ENCODE measurements at places on chromosomes 3 and 15.

- H3K27ac ChIP-seq: no peak overlapping the region
- H3K4me3 ChIP-seq: no peak overlapping the region
- H3K27me3 ChIP-seq: no peaks in the 10 kb centered on the region
- no peak for DNase-seq
- no peaks in the 10 kb centered on the region for H3K36me3 ChIP-seq
Observed at GRCh38 chr3:22939349-22939748, 263.8 kb upstream of the UBE2E2 start.

GRCh38 chr15:38709196-38709595 is 144.6 kb upstream of the RASGRP1 start:
- H3K36me3 ChIP-seq: no peaks in the 10 kb centered on the region
- H3K27me3 ChIP-seq: peaks cover 11% of the 10 kb centered on the region
- no peak for DNase-seq
- no peak overlapping the region for H3K4me3 ChIP-seq
- no peak overlapping the region for H3K27ac ChIP-seq
- no peaks in the 10 kb centered on the region for H3K4me1 ChIP-seq

- no peaks in the 10 kb centered on the region for H3K27me3 ChIP-seq
- H3K4me1 ChIP-seq: peaks cover 55% of the 10 kb centered on the region
- H3K36me3 ChIP-seq: peaks cover 31% of the 10 kb centered on the region
- DNase-seq: no peak
- H3K4me3 ChIP-seq: no peak overlapping the region
Observed at GRCh38 chr15:77009646-77010311, 14.9 kb downstream of the PSTPIP1 start.

GRCh38 chr3:141153679-141153966 is 78.0 kb upstream of the PXYLP1 start:
- no peak overlapping the region for H3K27ac ChIP-seq
- no peaks in the 10 kb centered on the region for H3K4me1 ChIP-seq
- H3K36me3 ChIP-seq: no peaks in the 10 kb centered on the region
- peaks cover 26% of the 10 kb centered on the region for H3K27me3 ChIP-seq
- no peak for DNase-seq

DNA sequence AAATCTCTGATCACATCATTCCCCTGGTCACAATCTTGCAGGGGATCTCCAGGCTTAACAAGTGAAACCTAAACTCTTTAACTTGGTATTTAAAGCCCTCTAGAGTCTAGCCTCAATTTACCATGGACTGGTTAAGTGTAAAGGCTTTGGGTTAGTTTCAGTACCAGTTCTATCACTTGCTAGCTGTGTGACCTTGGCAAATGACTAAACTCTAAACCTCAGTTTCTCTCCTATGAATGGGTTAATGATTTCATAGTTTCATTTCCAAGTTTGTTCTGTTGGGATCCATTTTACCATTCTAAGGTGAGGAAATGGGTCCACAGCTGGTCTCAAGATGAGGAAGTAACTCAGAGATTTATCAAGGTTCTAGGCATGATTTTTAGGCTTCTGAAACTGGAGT is 38.8 kb upstream of the TIMP4 start:
- H3K4me3 ChIP-seq: peak overlapping the region; percentile 26
- H3K4me1 ChIP-seq: peaks cover 31% of the 10 kb centered on the region
- H3K36me3 ChIP-seq: no peaks in the 10 kb centered on the region

GRCh38 chr15:35496585-35496984 is 49.4 kb downstream of the DPH6 start:
- no peak overlapping the region for H3K4me3 ChIP-seq
- peaks cover 9% of the 10 kb centered on the region for H3K4me1 ChIP-seq
- H3K27ac ChIP-seq: no peak overlapping the region
- DNase-seq: peak; percentile 24

GRCh38 chr3:114005481-114005880 is 50.8 kb downstream of the CCDC191 start:
- H3K27ac ChIP-seq: peak overlapping the region; percentile 90
- no peaks in the 10 kb centered on the region for H3K27me3 ChIP-seq
- H3K4me3 ChIP-seq: peak overlapping the region; percentile 76
- H3K36me3 ChIP-seq: peaks cover 8% of the 10 kb centered on the region
- peaks cover 23% of the 10 kb centered on the region for H3K4me1 ChIP-seq

DNA sequence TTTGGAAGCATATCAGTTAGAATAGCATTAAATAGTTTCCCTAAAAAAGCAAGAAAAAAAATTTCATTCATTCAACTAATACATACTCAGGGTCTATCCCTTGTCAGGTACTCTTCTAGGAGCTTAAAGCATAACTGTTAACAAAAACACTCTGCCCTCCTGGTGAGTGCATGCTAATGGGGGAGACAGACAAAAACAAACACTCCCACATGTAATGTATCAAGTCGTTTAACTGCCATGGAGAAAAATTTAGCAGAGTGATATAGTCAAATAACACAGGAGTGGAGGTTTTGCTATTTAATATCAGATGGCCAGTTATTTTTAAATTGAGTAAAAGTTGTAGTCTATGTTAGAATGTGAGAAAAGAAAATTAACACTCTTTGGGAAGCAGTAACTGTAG is 254.5 kb upstream of the RARB start:
- H3K36me3 ChIP-seq: no peaks in the 10 kb centered on the region
- no peak overlapping the region for H3K4me3 ChIP-seq
- H3K27me3 ChIP-seq: no peaks in the 10 kb centered on the region
- no peak overlapping the region for H3K27ac ChIP-seq
- DNase-seq: no peak

GRCh38 chr15:31461375-31461774 is 134.7 kb downstream of the KLF13 start:
- H3K4me1 ChIP-seq: peaks cover 73% of the 10 kb centered on the region
- H3K4me3 ChIP-seq: no peak overlapping the region
- no peak for DNase-seq
- H3K36me3 ChIP-seq: no peaks in the 10 kb centered on the region

GRCh38 chr15:85004550-85004949 is 22.9 kb downstream of the PDE8A start:
- peaks cover 3% of the 10 kb centered on the region for H3K36me3 ChIP-seq
- DNase-seq: no peak
- peaks cover 52% of the 10 kb centered on the region for H3K4me1 ChIP-seq
- H3K27me3 ChIP-seq: no peaks in the 10 kb centered on the region
- peak overlapping the region; percentile 26 for H3K4me3 ChIP-seq

DNA sequence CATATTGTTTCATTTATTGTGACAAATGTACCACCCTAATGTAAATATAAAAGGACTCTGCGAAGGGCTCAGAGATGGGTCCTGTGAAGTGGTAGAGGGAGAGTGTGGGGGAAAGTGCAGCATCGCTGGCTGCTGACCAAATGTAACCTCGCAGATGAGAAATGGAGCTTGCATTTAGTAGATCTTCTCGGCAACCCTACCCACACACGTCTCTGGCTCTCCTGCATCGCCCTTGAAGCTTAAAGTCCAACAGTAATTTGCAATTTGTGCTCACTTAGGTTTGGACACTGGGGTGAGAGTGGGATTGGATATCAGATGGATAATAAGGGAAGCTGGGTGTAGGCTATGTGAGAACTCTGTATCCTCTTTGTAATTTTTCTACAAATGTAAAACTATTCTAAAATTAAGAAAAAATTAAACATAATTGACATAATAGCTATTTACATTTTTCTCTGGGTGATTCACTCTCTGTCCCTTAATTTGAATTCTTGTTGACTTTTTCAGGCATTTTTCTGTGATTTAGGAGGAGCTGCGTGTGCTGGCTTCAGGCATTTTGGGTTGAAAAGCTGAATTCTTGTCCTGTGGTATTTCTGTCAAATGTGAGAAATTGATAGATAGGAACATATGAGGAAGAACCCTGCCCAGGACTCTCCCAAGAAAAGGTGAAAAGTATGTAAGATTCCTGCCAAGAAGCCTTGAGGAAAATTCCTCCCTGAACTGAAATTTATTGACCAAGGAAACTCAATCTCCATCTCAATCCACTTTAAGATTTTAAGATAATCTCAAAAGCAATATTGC is 524.7 kb upstream of the MCTP2 start:
- no peak for DNase-seq
- no peaks in the 10 kb centered on the region for H3K4me1 ChIP-seq
- no peaks in the 10 kb centered on the region for H3K36me3 ChIP-seq
- no peaks in the 10 kb centered on the region for H3K27me3 ChIP-seq

DNA sequence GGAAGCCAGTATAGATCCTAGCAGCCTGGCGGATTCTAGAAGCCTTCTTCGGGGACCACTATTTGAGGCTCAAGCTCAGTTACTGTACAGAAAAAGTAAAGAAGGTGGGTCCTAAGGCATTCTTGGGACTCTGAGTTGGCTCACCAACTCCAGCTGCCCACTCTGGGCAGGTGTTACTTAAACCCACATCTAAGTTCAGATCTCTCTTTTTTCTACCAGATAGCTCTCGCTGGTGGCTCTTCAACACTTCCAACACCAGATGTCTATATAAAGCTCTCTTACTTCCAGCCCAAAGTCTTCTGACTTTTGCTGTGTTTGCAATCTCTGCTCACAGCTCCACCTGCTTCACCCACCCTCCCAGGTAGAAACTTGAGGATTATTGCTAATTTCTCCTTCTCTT is 232.8 kb upstream of the TPRG1 start:
- DNase-seq: no peak
- no peaks in the 10 kb centered on the region for H3K36me3 ChIP-seq

GRCh38 chr3:20096135-20096685 is 56.0 kb downstream of the KAT2B start:
- H3K4me1 ChIP-seq: peaks cover 5% of the 10 kb centered on the region
- DNase-seq: no peak
- H3K27me3 ChIP-seq: no peaks in the 10 kb centered on the region
- no peak overlapping the region for H3K27ac ChIP-seq
- peaks cover 25% of the 10 kb centered on the region for H3K36me3 ChIP-seq

- no peaks in the 10 kb centered on the region for H3K4me1 ChIP-seq
- no peaks in the 10 kb centered on the region for H3K27me3 ChIP-seq
- no peaks in the 10 kb centered on the region for H3K36me3 ChIP-seq
- DNase-seq: no peak
Observed at GRCh38 chr3:36484386-36484785, 104.1 kb downstream of the STAC start.

GRCh38 chr3:152122851-152123250 is 145.9 kb upstream of the MBNL1 start:
- H3K27ac ChIP-seq: no peak overlapping the region
- H3K27me3 ChIP-seq: no peaks in the 10 kb centered on the region

GRCh38 chr3:174159604-174160003 is 699.5 kb upstream of the NAALADL2 start:
- no peaks in the 10 kb centered on the region for H3K27me3 ChIP-seq
- no peak overlapping the region for H3K4me3 ChIP-seq
- DNase-seq: no peak

- no peak for DNase-seq
- no peak overlapping the region for H3K27ac ChIP-seq
- H3K4me1 ChIP-seq: no peaks in the 10 kb centered on the region
- H3K27me3 ChIP-seq: no peaks in the 10 kb centered on the region
- H3K36me3 ChIP-seq: no peaks in the 10 kb centered on the region
- no peak overlapping the region for H3K4me3 ChIP-seq
Observed at GRCh38 chr3:135349254-135349948, 554.3 kb downstream of the EPHB1 start.

GRCh38 chr3:172676196-172676922 is 34.5 kb downstream of the NCEH1 start:
- peaks cover 4% of the 10 kb centered on the region for H3K36me3 ChIP-seq
- H3K27ac ChIP-seq: no peak overlapping the region
- no peaks in the 10 kb centered on the region for H3K27me3 ChIP-seq
- no peak overlapping the region for H3K4me3 ChIP-seq
- no peak for DNase-seq
- H3K4me1 ChIP-seq: peaks cover 2% of the 10 kb centered on the region

DNA sequence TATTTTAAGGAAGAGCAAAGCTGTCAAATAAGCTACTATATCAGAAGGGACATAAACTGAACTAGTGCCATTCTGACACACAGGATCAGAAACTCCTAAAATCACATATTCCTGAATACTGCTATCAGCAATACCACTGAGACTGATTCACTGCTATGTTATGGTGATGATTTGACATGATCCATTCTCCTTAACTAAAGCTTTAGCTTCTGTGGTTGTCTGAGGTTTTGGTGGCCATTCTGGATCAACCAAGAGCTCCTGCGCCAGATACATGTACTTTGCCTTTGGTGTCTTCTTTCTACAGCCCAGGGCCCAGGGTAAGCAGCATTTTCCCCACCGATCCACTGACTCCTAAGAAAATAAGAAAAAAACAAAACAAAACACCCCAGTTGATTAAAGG is 6.7 kb upstream of the GP5 start:
- no peaks in the 10 kb centered on the region for H3K27me3 ChIP-seq
- no peak overlapping the region for H3K27ac ChIP-seq
- H3K4me1 ChIP-seq: no peaks in the 10 kb centered on the region
- no peak overlapping the region for H3K4me3 ChIP-seq

DNA sequence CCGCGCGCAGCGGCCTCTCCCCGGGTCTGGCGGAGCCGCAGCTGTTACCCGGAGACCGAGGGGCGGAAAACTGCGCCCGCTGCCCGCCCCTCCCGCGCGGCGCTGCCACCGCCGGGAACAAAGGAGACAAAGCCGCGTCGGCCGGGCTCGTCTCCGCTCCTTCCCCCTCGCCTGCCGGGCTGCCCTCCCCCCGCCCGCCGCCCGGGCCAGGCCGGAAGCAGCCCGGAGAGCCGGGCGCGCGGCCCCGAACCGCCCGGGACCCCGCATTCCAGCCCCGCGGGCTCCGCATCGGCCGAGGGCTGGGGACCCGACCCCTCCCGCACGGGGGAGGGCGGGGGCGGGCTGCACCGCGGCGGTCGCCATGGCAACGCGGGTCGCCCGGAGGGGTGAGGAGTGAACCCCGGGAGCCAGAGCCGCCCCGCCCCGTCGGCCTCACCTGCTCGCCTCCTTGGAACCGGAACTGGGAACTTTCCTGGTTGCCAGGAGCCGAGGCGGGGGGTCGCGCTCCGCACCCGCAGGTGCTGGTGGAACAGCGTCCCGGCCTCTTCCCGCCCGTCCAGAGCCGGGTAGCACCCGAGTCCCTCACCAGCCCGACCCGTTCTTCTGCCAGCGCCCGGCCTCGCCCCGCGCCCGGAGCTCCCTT is 448 bp downstream of the PLXNB1 start:
- peak; percentile 18 for DNase-seq
- peaks cover 21% of the 10 kb centered on the region for H3K27me3 ChIP-seq
- H3K4me3 ChIP-seq: peak overlapping the region; percentile 90
- peaks cover 27% of the 10 kb centered on the region for H3K36me3 ChIP-seq

GRCh38 chr3:12120374-12121140 is 38.2 kb downstream of the TIMP4 start:
- peaks cover 11% of the 10 kb centered on the region for H3K27me3 ChIP-seq
- H3K27ac ChIP-seq: no peak overlapping the region
- no peaks in the 10 kb centered on the region for H3K36me3 ChIP-seq
- no peak overlapping the region for H3K4me3 ChIP-seq
- peaks cover 12% of the 10 kb centered on the region for H3K4me1 ChIP-seq

Data from stimulated activated naive B cell treated with anti-CD40 and anti-IgM and Interleukin-4, amounts not matched to agents 10 μg/mL and 1 μg/mL and 100 μg/mL, for 72 hours (primary cell).